ENCODE measurements at places on chromosomes 7 and 10. TPM values are rescaled to one million over a fixed set of nuclear protein-coding genes. Genes with fewer than 3 reads are reported as not detected.

The UPK3BL2 gene
- polyA plus RNA-seq, result 4.4 TPM

The WIPF3 gene
- polyA plus RNA-seq, result 5.0 TPM

The GIMAP6 gene
- polyA plus RNA-seq, result 18.0 TPM

The TUBB8 gene
- polyA plus RNA-seq, result 0.50 TPM

DNA sequence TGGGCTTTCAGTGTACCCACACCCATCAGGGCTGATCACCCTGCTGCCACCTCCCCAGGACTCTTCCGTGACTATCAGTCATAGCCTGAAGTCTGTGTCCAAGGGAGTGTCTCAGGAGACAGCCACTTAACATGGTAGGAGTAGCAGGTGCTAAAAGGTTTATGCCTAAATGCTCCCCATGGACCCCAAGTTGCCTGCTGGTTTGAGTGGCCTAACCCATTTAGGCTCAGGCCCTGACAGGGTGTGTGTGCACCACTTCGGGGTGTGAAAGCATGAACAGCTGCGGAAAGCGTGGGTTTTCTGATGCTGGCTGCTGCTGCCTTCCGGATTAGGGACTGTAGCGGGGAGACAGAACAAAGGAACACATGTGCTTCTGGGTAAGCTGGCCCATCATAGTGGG lies 93.2 kb upstream of the SAMD8 start:
- DNase-seq, result no peak

DNA sequence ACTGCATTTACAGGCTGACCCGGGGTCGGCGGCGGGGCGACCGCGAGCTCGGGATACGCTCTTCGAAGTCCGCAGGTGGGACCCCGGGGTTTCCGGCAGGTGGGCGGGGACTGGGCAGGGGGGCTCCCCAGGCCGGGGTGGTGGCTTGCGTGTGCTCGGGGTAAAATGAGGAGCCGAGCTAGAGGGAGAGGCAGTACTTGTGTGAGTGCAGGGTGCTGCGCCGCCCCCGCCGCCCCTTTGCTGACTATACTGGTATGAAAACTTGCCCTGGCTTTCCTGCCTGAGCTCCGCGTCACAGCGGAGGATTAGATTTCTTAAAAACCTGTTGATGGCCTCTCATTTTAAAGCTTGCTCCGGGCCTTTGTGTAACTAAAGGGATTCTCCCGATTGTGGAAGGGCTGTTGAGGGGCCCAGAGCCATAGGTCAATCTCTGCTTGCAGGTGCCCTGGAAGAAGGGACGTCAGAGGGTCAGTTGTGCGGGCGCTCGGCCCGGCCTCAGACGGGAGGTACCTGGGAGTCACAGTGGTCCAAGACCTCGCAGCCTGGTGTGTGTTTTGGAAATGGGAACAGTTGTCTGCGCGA lies 488 bp downstream of the ARMC10 start:
- DNase-seq, result peak; percentile 25

DNA sequence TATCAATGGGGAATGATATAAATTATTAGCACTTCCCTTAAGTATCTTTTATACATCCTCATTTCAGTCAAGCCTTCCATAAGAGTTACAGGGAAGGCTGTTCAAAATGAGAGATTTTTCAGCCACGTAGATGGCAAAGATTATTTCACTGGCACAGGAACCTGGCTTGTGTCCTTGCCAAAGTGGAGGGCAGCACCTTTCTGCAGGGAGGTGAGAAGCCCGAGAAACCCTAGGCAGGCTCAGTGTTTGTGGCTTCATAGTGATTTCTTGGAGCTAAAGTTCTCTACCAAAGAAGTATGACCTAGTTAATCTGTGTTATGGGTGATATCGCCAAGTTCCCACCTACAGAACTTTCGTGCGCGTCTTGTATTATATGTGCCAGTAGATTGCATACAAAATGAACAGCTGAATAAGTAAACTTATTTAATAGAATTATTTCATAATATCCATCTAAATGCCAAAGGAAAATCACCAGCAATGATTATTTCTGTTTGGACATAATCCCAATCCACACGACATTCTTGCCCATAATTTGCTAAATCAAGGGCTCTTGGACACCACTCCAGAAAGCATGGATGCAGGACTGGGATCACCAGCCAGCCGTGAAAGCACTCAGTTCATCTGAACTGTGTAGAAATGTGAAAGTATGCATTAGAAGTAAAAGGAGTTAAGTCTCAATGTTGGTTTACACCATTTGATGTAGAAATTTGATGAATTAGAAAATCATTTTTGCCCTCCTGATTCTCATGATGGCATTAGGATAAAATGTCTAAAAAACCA lies 150.4 kb upstream of the RNF32 start:
- DNase-seq, result no peak

DNA sequence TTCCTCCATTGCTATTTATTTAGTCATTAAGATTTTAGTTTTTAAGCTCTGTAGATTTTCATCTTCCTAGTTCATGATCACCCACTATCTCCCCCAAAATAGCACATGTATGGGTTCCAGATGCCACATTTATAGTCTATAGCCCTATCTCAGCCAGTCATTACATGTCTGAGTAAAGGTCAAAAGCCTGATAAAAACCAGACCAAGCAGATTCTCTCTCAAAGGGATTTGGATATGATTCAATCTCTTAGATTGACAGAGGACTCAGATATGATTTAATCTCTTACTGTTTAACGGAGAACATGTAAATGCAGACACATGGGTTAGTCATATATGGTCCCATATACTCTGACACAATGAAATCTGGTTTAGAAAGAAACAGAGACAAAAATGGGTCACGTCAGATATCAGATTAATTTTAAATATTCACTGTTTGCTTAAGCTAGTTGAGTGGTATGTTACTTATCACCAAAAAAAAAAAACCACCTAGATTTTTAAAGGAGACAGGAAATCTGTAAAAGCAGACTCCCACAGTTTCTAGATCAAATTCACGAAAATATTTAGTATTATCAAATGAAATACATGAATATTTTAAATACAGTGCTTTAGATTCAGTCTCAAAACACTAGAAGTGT lies 107.0 kb upstream of the LRRN3 start:
- no peak for DNase-seq

Measured in right renal cortex interstitium (tissue), 3 donors.